ENCODE measurements at places on chromosomes 16 and 17. TPM values are rescaled to one million over a fixed set of nuclear protein-coding genes. Genes with fewer than 3 reads are reported as not detected.
A peak's percentile ranks its signal among the peaks of the same experiment; 100 is the strongest.

The USH1G gene
- not detected for total RNA-seq

The OR3A3 gene
- not detected for total RNA-seq

DNA sequence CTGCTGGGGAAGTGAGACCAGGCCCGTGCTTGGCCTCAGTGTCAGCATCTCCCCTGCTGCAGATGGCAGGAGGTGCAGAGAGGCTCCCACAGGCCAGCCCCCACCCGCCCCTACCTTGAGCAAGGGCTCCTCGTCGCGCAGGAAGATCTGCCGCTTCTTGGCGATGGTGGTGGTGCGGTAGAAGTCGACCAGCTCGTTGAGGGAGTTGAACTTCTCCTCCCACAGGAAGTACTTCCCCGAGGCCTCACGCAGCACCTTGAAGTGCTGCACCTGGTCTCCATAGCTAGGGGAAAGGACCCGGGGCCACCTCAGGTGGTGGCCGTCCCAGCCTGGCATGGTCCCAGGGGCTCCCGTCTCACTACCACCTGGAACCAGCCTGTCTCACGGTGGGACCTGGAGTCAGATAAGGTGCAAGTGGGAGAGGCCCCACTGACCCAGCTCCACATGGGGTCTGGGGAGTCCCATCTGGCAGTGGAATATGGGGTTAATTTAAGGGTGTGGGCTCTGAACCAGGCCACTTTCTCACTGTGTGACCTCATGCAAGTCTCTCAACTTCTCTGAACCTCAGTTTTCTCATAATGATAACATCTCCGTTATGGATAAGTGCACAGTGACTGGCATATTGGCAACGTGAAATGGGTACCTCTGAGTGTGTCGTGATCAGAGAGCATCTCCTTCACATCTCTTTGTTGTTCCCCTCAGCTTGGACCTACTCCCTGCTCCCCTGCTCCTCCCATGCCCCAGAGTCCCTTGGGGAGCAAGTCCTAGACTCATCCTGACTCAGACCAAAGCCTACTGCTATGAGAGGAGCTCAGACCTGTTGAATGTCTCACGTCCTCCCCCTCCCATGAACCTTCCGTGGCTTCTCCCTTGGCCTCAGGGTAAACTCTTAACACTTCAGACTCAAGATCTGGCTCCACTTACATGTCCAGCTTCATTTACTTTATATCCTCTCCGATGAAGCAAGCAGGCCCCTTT is 19.8 kb upstream of the FAM83G start:
- no peaks in the 10 kb centered on the region for H3K27me3 ChIP-seq
- peak; percentile 94 for DNase-seq
- no peaks in the 10 kb centered on the region for H3K4me1 ChIP-seq
- H3K36me3 ChIP-seq, result no peaks in the 10 kb centered on the region

DNA sequence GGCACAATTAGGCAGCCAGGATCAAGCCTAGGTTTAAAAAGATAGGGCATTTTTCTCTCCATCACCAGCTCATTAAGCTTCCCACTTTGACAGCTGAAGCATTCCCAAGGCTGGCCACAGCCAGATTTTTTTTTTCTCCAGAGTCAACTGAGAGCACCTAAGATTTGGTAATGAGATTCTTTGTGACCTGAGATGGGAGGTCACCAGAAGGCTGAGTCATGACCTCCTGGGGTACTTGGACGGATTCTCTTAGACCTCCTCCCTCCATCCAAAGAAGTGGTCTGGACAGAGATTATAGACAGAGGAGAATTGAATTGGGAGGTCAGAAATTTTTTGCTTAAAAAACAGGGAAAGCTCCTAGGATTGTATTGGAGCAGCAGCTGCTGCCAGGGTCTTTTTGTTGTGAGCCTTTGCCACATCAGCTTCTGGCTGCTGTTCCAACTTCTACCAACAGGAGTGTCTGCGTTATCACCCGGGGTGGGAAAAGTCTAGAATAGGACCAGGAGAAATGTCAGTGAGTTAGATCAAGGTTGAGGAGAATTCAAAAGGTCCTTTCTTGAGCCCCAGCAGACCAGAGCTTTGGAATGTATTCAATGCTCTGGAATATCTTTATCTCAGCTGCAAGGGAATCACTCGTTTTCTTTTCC is 221.2 kb upstream of the N4BP1 start:
- no peak overlapping the region for H3K27ac ChIP-seq
- H3K4me3 ChIP-seq, result no peak overlapping the region
- DNase-seq, result no peak
- no peaks in the 10 kb centered on the region for H3K4me1 ChIP-seq
- no peaks in the 10 kb centered on the region for H3K27me3 ChIP-seq

GRCh38 chr17:61579961-61580360 is 11.1 kb downstream of the NACA2 start:
- peaks cover 23% of the 10 kb centered on the region for H3K27me3 ChIP-seq
- peak; percentile 28 for DNase-seq
- no peak overlapping the region for H3K4me3 ChIP-seq
- no peak overlapping the region for H3K27ac ChIP-seq
- no peaks in the 10 kb centered on the region for H3K4me1 ChIP-seq
- no peaks in the 10 kb centered on the region for H3K36me3 ChIP-seq

GRCh38 chr16:58638148-58639036 is 8.8 kb upstream of the CNOT1 start:
- H3K4me1 ChIP-seq, result peaks cover 9% of the 10 kb centered on the region
- no peaks in the 10 kb centered on the region for H3K36me3 ChIP-seq
- no peak overlapping the region for H3K4me3 ChIP-seq
- peak overlapping the region; percentile 62 for H3K27ac ChIP-seq

- H3K27ac ChIP-seq, result no peak overlapping the region
- no peak overlapping the region for H3K4me3 ChIP-seq
- peaks cover 56% of the 10 kb centered on the region for H3K4me1 ChIP-seq
- no peaks in the 10 kb centered on the region for H3K27me3 ChIP-seq
- DNase-seq, result peak; percentile 72
Observed at GRCh38 chr17:73302189-73302588, 9.6 kb downstream of the CDC42EP4 start.

- no peaks in the 10 kb centered on the region for H3K36me3 ChIP-seq
- peak overlapping the region; percentile 51 for H3K4me3 ChIP-seq
- H3K27me3 ChIP-seq, result no peaks in the 10 kb centered on the region
- H3K4me1 ChIP-seq, result peaks cover 66% of the 10 kb centered on the region
- H3K27ac ChIP-seq, result peak overlapping the region; percentile 92
- DNase-seq, result peak; percentile 51
Observed at GRCh38 chr17:2238432-2239169, 65.0 kb downstream of the SMG6 start.

GRCh38 chr17:45110676-45111611 is 21.4 kb downstream of the PLCD3 start:
- H3K27me3 ChIP-seq, result no peaks in the 10 kb centered on the region
- peak; percentile 43 for DNase-seq
- no peak overlapping the region for H3K4me3 ChIP-seq

GRCh38 chr16:87628940-87629339 is 26.6 kb downstream of the JPH3 start:
- no peak overlapping the region for H3K27ac ChIP-seq
- no peaks in the 10 kb centered on the region for H3K36me3 ChIP-seq
- H3K27me3 ChIP-seq, result peaks cover 9% of the 10 kb centered on the region
- no peak overlapping the region for H3K4me3 ChIP-seq

DNA sequence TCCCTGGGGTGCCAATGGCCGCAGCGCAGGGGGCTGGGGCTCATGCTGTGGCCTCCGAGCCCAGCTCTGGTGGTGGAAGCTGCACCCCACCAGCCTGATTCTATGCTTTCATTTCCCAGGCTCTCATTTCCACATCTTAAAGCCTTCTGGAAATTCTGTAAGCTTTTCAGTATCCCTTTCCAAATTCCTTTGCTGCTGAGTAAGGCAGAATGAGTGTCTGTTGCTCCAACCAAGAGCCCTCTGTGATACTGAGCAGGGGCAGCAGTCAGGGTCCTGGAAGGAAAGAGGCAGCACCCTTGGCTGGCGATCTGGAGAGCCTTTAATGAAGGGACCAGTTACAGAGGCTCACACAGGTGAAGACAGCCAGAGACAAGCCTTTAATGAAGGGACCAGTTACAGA is 79.5 kb upstream of the FOXF1 start:
- no peak overlapping the region for H3K27ac ChIP-seq
- H3K27me3 ChIP-seq, result peaks cover 31% of the 10 kb centered on the region
- H3K4me3 ChIP-seq, result no peak overlapping the region
- no peaks in the 10 kb centered on the region for H3K4me1 ChIP-seq
- peak; percentile 19 for DNase-seq
- no peaks in the 10 kb centered on the region for H3K36me3 ChIP-seq

DNA sequence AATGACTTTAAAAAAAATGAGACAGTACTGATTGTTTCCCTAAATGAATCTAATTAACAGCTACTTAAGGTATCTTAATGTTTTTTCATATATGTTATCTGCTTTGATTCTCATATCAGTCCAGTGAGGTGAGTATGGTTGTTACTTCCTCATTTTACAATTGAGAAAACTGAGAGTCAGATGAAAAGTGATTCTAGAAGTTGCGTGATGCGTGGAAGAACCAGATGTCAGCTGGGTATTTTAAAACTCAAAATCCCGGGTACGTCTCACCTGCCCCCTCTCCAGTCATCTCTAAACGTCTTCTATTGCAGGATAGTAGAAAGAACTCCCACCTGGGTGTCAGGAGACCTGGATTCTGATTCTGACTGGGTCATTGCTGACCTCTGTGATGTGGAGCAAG is 89.2 kb downstream of the MAP2K6 start:
- no peak overlapping the region for H3K27ac ChIP-seq
- peaks cover 19% of the 10 kb centered on the region for H3K4me1 ChIP-seq
- no peaks in the 10 kb centered on the region for H3K36me3 ChIP-seq
- H3K27me3 ChIP-seq, result no peaks in the 10 kb centered on the region
- H3K4me3 ChIP-seq, result no peak overlapping the region

DNA sequence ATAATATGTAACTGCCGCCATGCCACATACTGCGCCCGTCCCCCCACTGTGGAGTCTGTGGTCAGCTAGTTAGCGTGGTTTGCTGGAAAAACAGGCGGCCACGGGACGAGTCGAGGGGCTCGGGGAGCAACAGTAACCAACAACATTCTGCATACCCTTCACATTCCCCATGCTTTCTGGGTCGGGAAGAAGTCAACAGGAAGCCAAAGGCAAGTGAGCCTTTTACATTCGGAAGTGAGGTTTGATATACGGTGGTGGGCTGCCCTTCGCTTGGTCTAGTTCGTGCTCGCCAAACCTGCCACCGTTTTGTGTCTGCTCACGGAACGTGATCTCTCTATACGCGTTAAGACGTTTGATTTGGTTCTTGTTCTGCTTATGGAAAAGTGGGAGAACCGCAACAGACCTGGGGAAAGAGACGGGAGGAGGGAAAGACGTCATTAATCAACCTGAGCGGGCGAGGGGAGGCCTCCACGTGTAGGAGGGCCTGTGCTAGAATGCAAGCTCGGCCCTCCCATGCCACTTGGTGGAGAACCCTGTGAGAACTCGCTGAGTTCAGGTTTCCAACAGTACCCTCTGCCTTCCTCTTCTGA is 28.9 kb upstream of the CFAP20 start:
- peaks cover 20% of the 10 kb centered on the region for H3K36me3 ChIP-seq
- DNase-seq, result no peak
- no peak overlapping the region for H3K4me3 ChIP-seq
- no peaks in the 10 kb centered on the region for H3K4me1 ChIP-seq

DNA sequence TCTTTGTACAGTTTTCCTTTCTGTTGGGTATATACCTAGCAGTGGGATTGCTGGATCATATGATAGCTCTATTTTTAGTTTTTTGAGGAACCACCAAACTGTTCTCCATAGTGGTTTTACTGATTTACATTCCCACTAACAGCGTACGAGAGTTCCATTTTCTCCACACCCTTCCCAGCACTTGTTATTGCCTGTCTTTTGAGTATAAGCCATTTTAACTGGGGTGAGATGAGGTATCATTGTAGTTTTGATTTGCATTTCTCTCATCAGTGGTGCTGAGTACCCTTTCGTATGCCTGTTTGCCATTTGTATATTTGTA is 887 bp upstream of the EVI2B start:
- no peaks in the 10 kb centered on the region for H3K27me3 ChIP-seq
- peaks cover 16% of the 10 kb centered on the region for H3K4me1 ChIP-seq

DNA sequence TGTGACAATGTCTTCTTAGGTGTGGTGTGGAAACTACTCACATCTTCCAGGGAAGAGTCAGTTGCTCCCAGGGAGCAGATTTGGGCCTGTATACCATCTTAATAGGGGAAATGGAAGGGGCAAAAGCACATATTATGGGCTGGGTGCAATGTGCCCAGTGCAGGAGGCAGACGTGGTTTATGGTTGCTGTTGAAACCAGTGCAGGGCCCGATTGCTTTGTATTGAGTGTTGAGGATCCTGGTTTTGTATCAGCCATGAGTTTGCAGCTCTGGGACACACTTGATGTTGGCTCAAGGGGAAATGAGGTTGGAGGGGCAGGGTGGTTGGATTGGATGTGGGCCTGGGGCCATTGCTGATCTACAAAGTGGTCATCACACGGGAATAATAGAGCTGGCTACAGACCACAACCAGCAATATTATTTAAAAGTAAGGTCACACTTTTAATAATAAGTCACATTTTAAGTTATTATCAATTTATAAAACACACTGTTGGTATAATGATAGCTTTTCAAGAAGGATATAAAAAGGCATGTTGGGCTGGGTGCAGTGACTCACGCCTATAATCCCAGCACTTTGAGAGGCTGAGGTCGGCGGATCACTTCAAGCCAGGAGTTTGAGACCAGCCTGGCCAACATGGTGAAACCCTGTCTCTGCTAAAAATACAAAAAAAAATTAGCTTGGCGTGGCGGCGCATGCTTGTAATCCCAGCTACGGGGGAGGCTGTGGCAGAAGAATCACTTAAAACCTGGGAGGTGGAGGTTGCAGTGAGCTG is 302.4 kb downstream of the SEC14L1 start:
- no peaks in the 10 kb centered on the region for H3K36me3 ChIP-seq
- no peak overlapping the region for H3K4me3 ChIP-seq
- H3K27ac ChIP-seq, result peak overlapping the region; percentile 81
- no peaks in the 10 kb centered on the region for H3K27me3 ChIP-seq

- peaks cover 25% of the 10 kb centered on the region for H3K36me3 ChIP-seq
- peaks cover 34% of the 10 kb centered on the region for H3K4me1 ChIP-seq
- peak overlapping the region; percentile 59 for H3K27ac ChIP-seq
- DNase-seq, result peak; percentile 37
- H3K27me3 ChIP-seq, result no peaks in the 10 kb centered on the region
Observed at GRCh38 chr16:28180655-28181460, 30.9 kb downstream of the XPO6 start.

DNA sequence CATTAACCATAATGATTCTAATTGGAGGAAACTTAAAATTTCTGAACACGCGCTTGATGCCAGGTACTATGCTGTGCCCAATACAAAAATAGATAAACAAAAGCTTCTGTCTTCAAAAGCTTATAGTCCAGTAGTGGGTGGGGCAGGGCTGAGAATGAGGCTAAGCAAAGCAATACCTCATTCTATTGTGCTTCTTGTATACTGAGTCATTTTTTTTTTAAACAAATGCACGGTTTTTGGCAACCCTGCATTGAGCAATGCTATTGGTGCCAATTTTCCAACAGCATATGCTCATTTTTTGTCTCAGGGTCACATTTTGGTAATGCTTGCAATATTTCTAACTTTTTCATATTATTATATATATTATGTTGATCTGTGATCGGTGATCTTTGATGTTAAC is 34.7 kb upstream of the HNF1B start:
- no peaks in the 10 kb centered on the region for H3K36me3 ChIP-seq
- H3K4me3 ChIP-seq, result no peak overlapping the region
- peak; percentile 88 for DNase-seq
- 0 out of 2 replicates have a peak, but pooled peaks cover 6% of the 10 kb centered on the region for H3K27me3 ChIP-seq

- no peaks in the 10 kb centered on the region for H3K4me1 ChIP-seq
- H3K27me3 ChIP-seq, result no peaks in the 10 kb centered on the region
- DNase-seq, result peak; percentile 0
- H3K4me3 ChIP-seq, result no peak overlapping the region
- no peaks in the 10 kb centered on the region for H3K36me3 ChIP-seq
- no peak overlapping the region for H3K27ac ChIP-seq
Observed at GRCh38 chr16:76194616-76195015, 82.6 kb upstream of the CNTNAP4 start.

GRCh38 chr17:1737531-1738291 is 5.0 kb upstream of the SERPINF2 start:
- H3K36me3 ChIP-seq, result no peaks in the 10 kb centered on the region
- DNase-seq, result no peak
- H3K27me3 ChIP-seq, result no peaks in the 10 kb centered on the region
- peaks cover 7% of the 10 kb centered on the region for H3K4me1 ChIP-seq
- no peak overlapping the region for H3K4me3 ChIP-seq

Data from GM23248 (cell line).